Activated naive CD4-positive, alpha-beta T cell treated with anti-CD3 and anti-CD28 coated beads, Interleukin-2, amount 10 ng/mL, durations not matched to agents 5 hours and 36 hours (primary cell): ENCODE measurements at places on chromosomes 2 and 18. TPM values are rescaled to one million over a fixed set of nuclear protein-coding genes. Genes with fewer than 3 reads are reported as not detected.

FIGN gene
- not detected for total RNA-seq

ACMSD gene
- not detected for total RNA-seq

DYTN gene
- not detected for total RNA-seq

PRKRA gene
- 33.7 TPM for total RNA-seq

RAB27B gene
- total RNA-seq, result 2.1 TPM

CPS1 gene
- 0.48 TPM for total RNA-seq

SPP2 gene
- not detected for total RNA-seq

GCG gene
- not detected for total RNA-seq

PLGLB2 gene
- 1.6 TPM for total RNA-seq

RTN4 gene
- total RNA-seq, result 71.1 TPM

LYPD6B gene
- not detected for total RNA-seq

SPATA3 gene
- total RNA-seq, result not detected

DNAH7 gene
- total RNA-seq, result not detected

SOX11 gene
- total RNA-seq, result not detected

IL1RL1 gene
- total RNA-seq, result 0.15 TPM

GRB14 gene
- total RNA-seq, result not detected

CFAP210 gene
- not detected for total RNA-seq

SPC25 gene
- 34.3 TPM for total RNA-seq
